ENCODE measurements at places on chromosomes 7 and 10. TPM values are rescaled to one million over a fixed set of nuclear protein-coding genes. Genes with fewer than 3 reads are reported as not detected.

Gene PON1
- total RNA-seq: not detected

Gene AKR1D1
- not detected for total RNA-seq

Gene PSMA2
- 243 TPM for total RNA-seq

Gene PRLHR
- total RNA-seq: not detected

DNA sequence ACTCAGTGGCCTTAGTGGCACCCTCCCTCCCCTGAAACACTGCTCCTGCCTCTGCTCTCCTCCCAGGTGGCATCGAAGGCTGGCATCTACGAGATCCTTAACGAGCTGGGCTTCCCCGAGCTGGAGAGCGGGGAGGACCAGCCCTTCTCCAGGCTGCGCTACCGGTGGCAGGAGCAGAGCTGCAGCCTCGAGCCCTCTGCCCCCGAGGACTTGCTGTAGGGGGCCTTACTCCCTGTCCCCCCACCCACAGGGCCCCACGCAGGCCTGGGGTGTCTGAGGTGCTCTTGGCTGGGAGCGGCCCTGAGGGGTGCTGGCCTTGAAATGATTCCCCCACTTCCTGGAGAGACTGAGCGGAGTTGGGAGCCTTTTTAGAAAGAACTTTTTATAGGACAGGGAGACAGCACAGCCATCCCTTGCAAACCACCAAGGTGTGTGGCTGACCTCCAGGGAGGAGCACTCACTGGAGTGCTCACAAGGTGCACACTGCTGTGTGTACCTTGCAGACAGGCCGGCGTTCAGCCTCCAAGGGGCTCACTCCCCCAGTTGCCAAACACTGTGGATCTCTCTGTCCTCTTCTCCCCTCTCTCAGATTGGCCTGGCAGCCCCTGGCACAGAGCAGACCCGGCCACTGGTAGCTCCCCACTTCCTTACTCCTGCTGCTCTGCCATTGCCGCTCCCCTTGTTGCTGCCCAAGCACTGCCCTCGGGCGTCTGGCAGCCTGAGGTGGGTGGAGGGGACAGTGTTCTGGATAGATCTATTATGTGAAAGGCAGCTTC is 35.8 kb downstream of the PRF1 start:
- H3K27me3 ChIP-seq: no peaks in the 10 kb centered on the region
- no peak overlapping the region for H3K4me3 ChIP-seq
- no peak overlapping the region for H3K27ac ChIP-seq
- no peaks in the 10 kb centered on the region for H3K4me1 ChIP-seq
- no peak for DNase-seq

GRCh38 chr7:121113288-121113687 is 124.8 kb downstream of the CPED1 start:
- no peaks in the 10 kb centered on the region for H3K4me1 ChIP-seq
- H3K36me3 ChIP-seq: no peaks in the 10 kb centered on the region
- no peak overlapping the region for H3K4me3 ChIP-seq
- no peak overlapping the region for H3K27ac ChIP-seq

DNA sequence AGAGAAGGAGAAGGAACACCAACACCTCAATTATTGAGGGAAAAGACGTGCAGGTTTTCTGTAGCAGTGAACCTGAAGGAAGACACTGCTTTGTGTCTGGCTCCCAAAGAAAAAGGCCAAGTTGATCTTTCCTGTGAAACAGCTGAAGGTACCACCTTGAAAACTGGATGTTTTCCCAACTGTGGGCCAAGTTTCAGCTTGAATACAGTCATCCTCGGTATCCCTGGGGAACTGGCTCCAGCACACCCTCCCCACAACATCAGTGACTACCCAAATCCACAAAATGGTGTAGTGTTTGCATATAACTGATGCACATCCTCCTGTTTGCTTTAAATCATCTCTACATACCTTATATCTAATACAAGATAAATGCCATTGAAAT is 297.0 kb upstream of the PITRM1 start:
- no peak for DNase-seq
- H3K4me1 ChIP-seq: no peaks in the 10 kb centered on the region
- H3K36me3 ChIP-seq: no peaks in the 10 kb centered on the region
- no peak overlapping the region for H3K27ac ChIP-seq
- no peaks in the 10 kb centered on the region for H3K27me3 ChIP-seq

DNA sequence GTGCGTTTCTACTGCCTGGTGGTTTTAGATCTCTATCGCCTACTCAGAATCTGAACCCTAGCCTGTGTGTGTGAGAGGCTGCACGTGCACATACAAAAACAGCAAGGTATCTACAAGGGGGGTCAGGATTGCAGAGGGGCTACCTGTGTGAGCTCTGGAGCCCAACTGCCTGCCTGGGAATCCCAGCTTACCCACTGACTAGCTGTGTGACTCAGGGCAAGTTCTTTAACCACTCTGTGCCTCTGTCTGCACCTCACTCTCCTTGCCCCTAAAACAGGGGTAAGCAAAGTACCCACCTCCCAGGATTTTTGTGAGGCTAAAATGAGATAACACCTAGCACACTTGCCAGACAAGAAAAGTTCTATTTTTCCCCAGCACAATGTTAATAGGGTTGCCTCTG is 32.5 kb downstream of the DLG5 start:
- H3K4me3 ChIP-seq: no peak overlapping the region
- H3K27ac ChIP-seq: no peak overlapping the region
- H3K4me1 ChIP-seq: peaks cover 39% of the 10 kb centered on the region
- no peak for DNase-seq

- H3K27me3 ChIP-seq: no peaks in the 10 kb centered on the region
- H3K27ac ChIP-seq: no peak overlapping the region
- no peaks in the 10 kb centered on the region for H3K4me1 ChIP-seq
- no peak for DNase-seq
- H3K4me3 ChIP-seq: no peak overlapping the region
- H3K36me3 ChIP-seq: no peaks in the 10 kb centered on the region
Measured at GRCh38 chr7:81355911-81356310, 413.9 kb downstream of the HGF start.

- H3K4me3 ChIP-seq: no peak overlapping the region
- H3K27me3 ChIP-seq: no peaks in the 10 kb centered on the region
- no peak overlapping the region for H3K27ac ChIP-seq
- DNase-seq: no peak
Measured at GRCh38 chr7:138137423-138138171, 61.3 kb downstream of the AKR1D1 start.

DNA sequence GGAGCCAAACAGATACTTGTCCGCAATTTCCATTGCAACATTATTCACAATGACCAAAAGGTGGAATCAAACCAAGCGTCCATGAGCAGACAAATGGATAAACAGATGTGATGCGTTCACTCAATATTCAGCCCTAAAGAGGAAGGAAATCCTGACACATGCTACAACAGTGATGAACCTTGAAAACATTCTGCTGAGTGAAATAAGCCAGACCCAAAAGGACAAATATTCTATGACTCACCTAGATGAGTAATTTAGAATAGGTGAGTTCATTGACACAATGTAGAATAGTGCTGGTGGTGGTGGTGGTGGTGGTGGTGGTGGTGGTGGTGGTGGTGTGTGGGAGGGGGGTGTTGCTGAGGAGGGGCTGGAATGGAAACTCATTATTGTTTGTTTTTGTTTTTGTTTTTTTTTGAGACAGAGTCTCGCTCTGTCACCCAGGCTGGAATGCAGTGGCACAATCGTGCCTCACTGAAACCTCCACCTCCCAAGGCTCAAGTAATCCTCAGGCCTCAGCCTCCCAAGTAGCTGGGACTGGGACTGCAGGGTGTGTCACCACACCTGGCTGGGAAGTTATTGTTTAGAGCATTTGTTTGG is 28.6 kb downstream of the SMKR1 start:
- H3K36me3 ChIP-seq: no peaks in the 10 kb centered on the region
- H3K27me3 ChIP-seq: no peaks in the 10 kb centered on the region
- no peak overlapping the region for H3K4me3 ChIP-seq
- DNase-seq: no peak
- H3K27ac ChIP-seq: no peak overlapping the region
- H3K4me1 ChIP-seq: no peaks in the 10 kb centered on the region

GRCh38 chr7:114715907-114716306 is 206.0 kb upstream of the MDFIC start:
- no peak overlapping the region for H3K27ac ChIP-seq
- H3K36me3 ChIP-seq: no peaks in the 10 kb centered on the region
- H3K27me3 ChIP-seq: no peaks in the 10 kb centered on the region
- H3K4me1 ChIP-seq: peaks cover 2% of the 10 kb centered on the region
- no peak for DNase-seq

DNA sequence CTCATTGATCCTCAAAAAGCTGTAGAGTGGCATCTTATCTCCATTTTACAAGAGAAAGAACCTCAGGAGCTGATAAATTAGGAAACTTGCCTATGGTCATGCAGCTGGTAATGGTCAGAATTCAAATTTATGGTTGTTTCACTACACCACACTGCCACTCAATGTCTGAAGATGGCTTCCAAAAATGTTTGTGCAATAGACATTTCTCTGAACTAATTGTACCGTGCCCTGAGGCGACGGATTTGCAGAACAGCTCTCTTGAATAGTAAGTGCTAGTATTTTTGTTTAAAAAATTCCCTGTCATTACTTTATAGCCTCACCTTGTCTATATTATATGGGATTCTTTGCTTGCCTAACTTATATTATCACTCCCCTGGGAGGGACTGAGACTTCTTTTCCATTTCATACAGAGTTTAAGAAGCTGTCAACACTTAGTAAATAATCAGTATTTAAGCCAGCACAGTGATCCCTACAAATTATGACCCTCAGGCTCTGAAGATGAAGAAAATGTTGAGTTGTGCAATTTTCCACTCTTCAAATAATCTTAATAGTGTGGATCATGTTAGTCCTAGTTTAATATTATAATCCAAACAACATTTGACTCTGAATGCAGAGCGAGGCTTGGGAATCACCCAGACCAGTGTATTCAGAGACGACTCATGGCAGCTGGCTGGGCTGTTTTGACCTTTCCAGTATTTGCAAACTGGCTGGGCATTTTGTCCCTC is 346.6 kb downstream of the PTEN start:
- peaks cover 1% of the 10 kb centered on the region for H3K27me3 ChIP-seq
- H3K4me3 ChIP-seq: no peak overlapping the region
- H3K27ac ChIP-seq: no peak overlapping the region
- no peak for DNase-seq
